Progenitor cell of endocrine pancreas (in vitro differentiated cells): ENCODE measurements at places on chromosomes 2 and 18. TPM values are rescaled to one million over a fixed set of nuclear protein-coding genes. Genes with fewer than 3 reads are reported as not detected.
A peak's percentile ranks its signal among the peaks of the same experiment; 100 is the strongest.

DNA sequence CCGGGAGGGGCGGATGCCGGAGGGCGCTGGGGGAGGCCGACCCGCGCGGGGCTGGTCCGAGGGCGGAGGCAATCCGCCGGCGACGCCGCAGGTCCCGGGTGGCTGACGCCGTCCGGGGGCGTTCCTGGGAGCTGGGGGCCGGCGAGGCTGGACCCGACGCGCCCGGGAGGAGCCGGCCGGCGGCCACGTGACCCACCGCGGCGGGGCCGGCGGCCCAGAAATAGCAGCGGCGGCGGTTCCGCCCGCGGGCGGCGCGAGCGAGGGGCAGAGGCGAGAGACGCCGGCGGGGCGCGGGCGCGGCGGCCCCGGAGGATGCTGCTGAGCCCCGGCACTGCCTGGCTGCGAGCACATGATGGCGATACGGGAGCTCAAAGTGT, at the start of gene RAB31:
Gene RAB31, plus strand, starts transcription at position 245 of the 377 bp plus-strand sequence. Its CDS starts 105 bp downstream, at position 350.
- H3K4me1 ChIP-seq: peaks cover 7% of the 10 kb centered on the region
- H3K36me3 ChIP-seq: no peaks in the 10 kb centered on the region
- peaks cover 82% of the 10 kb centered on the region for H3K27me3 ChIP-seq
- peak within 1 kb of the TSS; percentile 58 for H3K27ac ChIP-seq
- H3K4me3 ChIP-seq: peak within 1 kb of the TSS; percentile 75
- peak; percentile 25 for DNase-seq

DNA sequence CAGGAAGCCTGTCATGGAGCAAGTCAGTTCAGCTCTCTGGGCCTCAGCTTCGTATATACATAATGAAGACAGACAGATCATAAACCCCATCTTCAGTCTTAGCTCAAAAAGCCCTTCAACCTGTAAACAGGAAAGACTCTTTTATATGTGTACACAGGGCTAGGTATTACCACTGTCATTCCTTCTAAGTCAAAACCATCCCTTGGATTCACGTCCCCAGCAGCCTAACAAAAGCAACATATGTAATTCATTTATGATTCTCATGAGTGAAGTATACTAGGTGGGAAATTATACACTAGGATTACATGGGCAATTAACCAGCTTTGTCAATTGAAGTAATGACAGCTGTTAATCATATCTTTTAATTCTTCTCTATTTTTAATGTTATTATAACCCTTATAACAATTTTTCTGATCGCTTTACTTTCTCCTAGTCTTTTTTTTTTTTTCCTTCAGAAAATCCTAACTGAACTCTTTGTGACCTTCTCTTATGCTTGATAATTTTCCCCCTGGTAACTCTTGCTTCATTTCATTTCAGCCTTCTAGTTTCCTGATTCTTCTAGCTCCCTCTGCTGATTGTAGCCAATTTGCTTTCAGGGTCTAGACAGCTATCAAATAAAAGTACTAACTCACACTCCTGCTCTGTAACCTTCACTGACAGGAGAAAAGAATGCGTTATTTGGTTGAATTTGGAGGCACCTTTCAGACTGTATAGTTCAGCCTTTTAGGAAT, 99.7 kb downstream of the RBM43 start:
- H3K36me3 ChIP-seq: no peaks in the 10 kb centered on the region
- H3K27me3 ChIP-seq: peaks cover 8% of the 10 kb centered on the region
- peaks cover 4% of the 10 kb centered on the region for H3K4me1 ChIP-seq
- H3K27ac ChIP-seq: no peak overlapping the region

DNA sequence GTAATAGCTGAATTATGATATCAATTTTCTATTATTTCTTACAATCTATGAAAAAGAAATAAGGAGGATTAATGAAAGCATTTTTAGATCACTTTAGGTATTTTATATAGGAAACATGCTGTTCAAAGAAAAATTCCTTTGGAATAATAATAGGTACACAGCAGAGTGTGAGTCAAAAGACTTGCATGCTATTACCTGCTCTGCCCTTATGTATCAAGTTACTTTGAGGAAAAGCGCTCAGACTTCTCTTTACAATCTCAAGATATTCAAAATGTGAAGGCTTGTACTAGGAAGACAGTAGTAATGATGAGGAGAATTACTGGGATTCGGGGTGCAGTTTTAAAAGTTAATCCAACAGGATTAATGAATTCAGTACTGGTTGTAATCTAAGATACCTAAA, 29.1 kb upstream of the RNU4ATAC start:
- H3K27me3 ChIP-seq: no peaks in the 10 kb centered on the region
- peaks cover 8% of the 10 kb centered on the region for H3K4me1 ChIP-seq
- H3K27ac ChIP-seq: no peak overlapping the region
- peaks cover 53% of the 10 kb centered on the region for H3K36me3 ChIP-seq

DNA sequence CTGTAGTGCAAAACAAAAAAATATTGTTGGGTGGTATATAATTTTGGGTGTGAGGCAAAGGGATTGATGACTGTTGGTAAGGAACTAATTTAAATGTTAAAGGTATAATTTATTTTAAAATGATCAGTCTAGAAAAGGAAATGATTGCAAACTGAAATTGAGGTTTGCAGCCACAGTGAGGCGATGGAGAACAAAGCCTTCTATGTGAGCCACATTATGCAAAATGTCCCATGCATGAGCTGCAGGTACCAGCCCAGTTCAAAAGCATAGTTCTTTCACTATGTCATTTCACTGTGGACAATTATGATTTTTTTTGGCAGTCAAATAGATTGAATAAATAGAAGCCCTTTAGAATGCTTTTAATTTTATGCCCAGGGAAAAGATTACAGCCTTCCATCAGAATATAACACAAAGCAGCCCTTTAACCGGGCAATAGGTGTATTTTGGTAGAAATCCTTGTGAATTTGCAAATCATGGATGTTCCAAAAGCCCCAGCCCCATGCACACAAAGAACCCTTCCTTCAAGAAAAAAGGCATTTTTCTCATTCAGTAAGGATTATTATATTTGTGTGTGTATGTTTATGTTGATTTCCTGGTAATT, 1.7 kb downstream of the MAP2 start:
- H3K4me1 ChIP-seq: peaks cover 12% of the 10 kb centered on the region

Gene TUBA4B
- not detected in 2 replicates for total RNA-seq

Gene GALNT14
- 0.91 and 1.2 TPM in 2 replicates for total RNA-seq

Gene PROKR1
- 0.09 and 0.12 TPM in 2 replicates for total RNA-seq

DNA sequence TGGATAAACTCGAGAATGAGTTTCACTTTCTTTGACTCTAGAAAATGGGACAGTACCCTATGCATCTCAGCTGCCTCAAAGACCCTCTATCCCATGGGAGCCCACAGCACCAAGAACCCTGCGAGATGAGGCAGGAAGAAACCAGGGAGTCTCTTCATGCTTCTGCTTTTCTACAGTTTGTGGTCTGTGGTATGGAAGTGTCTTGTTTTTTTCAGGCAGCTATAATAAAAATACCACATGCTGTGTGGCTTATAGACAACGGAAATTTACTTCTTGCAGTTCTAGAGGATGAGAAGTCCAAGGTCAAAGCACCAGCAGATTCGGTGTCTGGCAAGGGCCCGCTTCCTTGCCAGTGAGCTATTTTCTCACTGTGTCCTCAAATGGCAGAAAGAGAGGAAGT, 257.9 kb downstream of the SUCLG1 start:
- no peak for DNase-seq
- no peaks in the 10 kb centered on the region for H3K4me1 ChIP-seq
- no peak overlapping the region for H3K4me3 ChIP-seq
- no peaks in the 10 kb centered on the region for H3K27me3 ChIP-seq

DNA sequence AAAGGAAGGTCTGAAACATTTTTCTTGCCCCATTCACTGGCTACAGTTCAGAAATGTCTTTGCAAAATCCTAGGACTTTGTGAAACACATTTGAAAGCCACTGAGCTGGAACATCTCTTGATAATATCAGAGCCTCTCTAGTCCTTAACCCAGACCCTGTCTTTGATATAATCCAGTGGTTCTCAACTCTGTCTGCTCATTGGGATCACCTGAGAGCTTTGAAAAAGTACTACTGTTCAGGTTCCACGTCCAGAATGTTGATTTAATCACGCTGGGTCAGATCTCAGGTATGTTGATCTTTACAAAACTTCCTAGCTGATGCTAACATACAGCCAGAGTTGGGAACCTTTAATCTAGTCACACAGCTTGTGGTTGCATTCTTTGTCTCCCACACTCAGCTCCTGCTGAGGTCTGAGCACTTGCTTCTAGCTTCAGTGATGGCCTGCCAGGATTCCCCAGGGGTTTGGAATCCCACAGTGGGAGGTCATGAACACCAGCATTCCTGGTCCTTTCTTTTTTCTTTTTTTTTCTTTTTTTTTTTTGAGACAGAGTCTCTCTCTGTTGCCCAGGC, 262.7 kb downstream of the SETBP1 start:
- H3K27ac ChIP-seq: no peak overlapping the region
- H3K4me3 ChIP-seq: no peak overlapping the region
- H3K36me3 ChIP-seq: no peaks in the 10 kb centered on the region
- DNase-seq: no peak

Gene COL5A2
- total RNA-seq: 4.5 and 6.4 TPM in 2 replicates

GRCh38 chr2:24214880-24215279, 40.0 kb downstream of the FAM228A start:
- no peaks in the 10 kb centered on the region for H3K4me1 ChIP-seq
- no peaks in the 10 kb centered on the region for H3K27me3 ChIP-seq
- H3K4me3 ChIP-seq: no peak overlapping the region
- H3K36me3 ChIP-seq: peaks cover 14% of the 10 kb centered on the region
- no peak for DNase-seq

Gene MLPH
- total RNA-seq: 1.2 and 1.6 TPM in 2 replicates

GRCh38 chr2:120415728-120416509, 70.0 kb downstream of the INHBB start:
- H3K4me1 ChIP-seq: no peaks in the 10 kb centered on the region
- no peak overlapping the region for H3K4me3 ChIP-seq
- H3K27ac ChIP-seq: no peak overlapping the region
